ENCODE measurements at places on chromosomes 5 and 9.

GRCh38 chr9:87127543-87127942, 180.2 kb upstream of the GAS1 start:
- no peak for DNase-seq

GRCh38 chr9:18442629-18443491, 31.1 kb upstream of the ADAMTSL1 start:
- DNase-seq: peak; percentile 77

GRCh38 chr5:141651728-141652105, 499 bp upstream of the FCHSD1 start:
- no peak for DNase-seq

DNA sequence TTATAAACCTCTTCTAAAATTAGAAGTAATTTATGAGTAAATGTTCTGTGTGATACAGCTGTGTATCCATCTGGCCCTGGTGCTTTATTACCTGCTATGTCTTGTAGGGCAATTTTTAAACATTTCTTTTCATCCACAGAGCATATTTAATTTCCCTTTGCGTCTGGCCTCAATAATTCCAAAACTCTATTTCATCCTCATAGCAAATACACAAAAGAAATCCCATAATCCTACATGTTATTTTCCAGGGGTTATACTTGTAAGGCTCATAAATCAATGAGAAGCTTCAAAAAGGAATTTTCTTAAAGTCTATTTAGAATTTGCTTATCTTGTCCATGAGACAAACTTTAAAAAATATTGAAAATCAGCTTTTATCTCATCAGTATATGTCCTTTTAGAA, 167.0 kb downstream of the TTC39B start:
- DNase-seq: no peak

- DNase-seq: no peak
Observed at GRCh38 chr5:116616876-116617275, 42.3 kb upstream of the SEMA6A start.

DNA sequence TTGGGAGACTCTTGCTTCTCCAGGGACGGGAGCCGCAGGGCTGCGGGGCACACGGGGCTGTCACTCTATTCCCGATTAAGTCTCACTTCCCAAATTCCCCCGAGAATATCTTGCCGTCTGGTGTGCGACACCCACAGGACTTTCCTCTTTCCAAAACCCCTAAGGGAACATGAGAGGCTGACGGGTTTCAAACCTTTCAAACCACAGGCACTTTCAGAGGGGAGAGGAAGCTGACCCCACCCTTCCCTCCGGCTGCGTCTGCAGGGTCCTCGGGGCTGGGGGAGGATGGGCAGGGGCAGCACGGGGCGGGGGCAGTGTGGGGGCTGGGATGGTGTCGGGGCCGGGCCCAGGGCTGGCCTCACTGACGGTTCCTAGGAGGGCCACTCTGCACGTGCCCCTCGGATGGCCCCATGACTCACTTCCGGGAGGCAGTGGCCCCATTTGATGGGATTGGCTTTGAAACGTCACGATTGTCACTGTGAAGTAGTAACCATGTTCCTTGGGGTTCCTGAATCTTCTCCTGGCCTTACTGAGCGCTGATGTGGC, 38.2 kb downstream of the SLC9A3 start:
- no peak for DNase-seq

DNA sequence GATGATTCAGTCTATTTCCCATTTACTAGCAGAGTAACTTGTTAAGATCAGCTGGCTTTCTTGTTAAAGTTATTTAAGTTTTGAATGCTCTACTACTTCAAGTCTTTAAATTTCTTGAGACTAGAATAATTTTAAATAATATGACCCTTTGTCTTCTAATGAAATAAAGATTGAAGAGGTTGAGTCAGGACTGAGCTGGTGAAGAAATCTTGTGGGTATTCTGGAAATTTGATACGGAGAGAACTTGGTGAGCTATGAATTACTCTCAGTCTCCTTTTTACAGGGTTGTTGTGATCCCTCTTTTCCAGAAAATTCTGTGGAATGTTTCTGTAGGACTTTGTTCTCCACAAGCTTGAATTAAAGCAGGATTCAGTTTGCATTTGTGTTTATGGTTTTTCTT, 29.3 kb downstream of the RNF20 start:
- no peak for DNase-seq

DNA sequence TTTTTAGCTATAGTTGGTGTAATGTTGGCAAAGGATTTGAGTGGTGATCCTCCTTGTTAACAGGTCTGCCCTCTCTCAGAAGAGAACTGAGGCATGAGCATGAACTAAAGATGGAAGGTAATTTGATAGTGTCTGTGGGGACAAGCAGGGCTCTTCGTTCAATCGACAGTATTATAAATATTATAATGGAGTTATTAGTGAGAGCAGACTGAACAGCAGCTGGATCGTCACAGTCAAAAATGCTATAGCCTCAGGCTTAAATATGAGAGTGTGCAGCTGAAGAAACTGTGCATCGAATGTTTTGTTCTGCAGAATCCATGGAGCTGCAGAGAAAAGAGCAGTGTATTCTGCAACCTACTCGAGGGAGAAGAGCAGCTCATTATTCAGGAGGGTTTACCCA, 757.3 kb downstream of the DNAH5 start:
- DNase-seq: no peak

DNA sequence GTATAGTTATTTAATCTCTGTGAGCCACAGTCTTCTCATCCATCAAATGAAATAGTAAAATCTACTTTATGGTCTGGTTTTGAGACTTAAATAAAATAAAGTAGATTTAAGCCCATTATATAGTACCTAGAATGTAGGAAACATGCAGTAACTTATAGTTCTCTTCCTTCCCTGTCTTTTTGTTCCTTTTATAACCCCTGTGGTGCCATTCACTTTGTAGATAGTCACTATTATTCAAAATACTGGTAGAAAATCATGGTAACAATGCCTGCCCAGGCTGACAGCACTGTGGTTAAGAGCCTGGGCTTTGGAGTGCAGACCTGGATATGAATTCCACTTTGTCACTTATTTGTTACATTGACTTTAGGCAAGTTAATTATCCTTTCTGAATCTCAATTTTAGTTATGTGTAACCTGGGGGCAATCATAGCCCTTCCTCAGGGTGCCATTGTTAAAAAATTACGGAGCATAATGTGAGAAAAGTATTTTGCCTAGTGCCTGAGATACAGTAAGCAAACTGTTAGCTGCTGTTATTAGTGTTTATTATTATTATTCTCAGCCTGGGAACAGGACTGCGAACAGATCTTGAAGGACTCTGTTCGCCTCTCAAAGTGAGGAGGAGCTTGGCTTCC, 100.4 kb downstream of the RALGPS1 start:
- no peak for DNase-seq

DNA sequence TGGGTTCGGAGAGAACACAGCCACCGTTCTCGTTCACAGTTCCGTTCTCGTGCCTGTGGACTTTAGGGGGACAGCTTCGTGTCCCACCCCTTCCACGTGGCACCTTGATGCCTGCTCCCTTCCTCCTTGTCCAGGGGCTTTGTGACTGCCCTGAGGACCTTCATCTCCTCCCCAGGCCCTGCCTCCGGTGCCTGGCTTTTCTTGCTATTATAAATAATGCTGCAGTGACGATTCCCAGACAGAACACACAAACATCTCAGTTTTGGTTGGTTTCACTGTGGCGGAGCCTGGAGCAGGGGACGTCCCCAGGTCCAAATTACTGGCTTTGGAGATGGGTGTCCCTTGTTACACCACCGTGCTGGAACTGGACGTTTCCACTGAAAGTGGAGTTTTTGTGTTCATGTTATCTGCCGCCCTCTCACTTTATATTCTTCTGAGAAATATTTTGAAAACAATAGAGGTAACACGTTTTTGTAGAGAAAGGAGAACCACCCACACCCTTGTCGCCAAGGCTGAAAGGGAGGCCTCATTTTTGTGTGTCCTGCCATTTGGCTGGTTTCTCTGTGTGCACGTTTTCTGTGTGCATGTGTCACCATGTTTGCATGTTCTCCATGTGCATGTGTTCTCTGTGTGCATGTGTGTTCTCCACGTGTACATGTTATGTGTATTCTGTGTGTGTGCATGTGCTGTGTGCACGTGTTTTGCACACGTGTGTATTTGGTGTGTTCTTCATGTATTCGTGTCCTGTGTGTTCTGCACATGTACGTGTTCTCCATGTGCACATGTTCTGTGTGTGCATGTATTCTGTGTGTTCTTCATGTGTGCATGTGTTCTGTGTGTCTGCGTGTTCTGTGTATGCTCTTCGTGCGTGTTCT, 24.2 kb downstream of the WNK2 start:
- no peak for DNase-seq

- DNase-seq: no peak
Observed at GRCh38 chr9:110456681-110457080, 119.0 kb upstream of the TXNDC8 start.

- no peak for DNase-seq
Observed at GRCh38 chr9:77943057-77943456, 88.6 kb downstream of the GNAQ start.

DNA sequence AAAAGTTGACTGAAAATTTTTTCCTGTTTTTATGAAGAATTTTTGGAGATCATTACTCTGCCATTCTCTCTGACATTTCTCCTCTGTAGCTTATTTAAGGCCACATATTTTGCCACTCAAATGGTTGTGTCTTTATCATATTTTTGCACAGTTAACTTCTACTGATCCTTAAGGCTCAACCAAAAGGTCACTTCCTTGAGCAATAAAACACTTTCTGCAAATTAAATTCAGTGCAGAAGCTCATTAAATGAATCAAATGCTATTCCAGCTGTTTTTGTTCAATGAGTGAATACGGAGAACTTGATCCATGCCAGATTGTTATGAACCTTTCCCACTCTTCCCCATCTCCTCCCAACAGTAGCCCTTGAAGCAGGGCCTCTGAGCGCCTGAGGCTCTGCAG, 93.8 kb upstream of the EPB41L4A start:
- DNase-seq: no peak

GRCh38 chr5:144122081-144122480, 48.4 kb downstream of the YIPF5 start:
- no peak for DNase-seq

DNA sequence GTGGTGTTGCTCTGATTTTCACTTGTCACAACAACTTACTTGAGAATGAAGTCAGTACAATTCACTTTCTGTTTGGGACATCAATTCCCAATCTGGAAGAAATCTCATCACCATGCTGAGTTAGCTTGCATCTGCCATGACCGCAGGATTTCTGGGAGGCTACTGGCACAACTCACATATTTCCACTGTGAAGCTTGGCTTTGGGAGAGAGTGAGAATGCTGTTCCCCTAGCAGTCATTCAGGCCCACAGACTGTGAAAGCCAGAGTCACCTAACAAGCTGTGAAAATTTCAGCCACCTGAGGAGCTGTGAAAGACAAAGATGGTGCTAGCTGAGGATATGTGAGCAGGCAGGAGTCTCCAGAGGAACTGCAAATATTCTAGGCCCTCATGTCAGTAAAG, 365.2 kb upstream of the TUSC1 start:
- no peak for DNase-seq

- peak; percentile 75 for DNase-seq
Observed at GRCh38 chr5:145362266-145362665, 472.9 kb downstream of the PRELID2 start.

- DNase-seq: no peak
Observed at GRCh38 chr9:80797831-80798688, 891.3 kb downstream of the TLE1 start.

DNA sequence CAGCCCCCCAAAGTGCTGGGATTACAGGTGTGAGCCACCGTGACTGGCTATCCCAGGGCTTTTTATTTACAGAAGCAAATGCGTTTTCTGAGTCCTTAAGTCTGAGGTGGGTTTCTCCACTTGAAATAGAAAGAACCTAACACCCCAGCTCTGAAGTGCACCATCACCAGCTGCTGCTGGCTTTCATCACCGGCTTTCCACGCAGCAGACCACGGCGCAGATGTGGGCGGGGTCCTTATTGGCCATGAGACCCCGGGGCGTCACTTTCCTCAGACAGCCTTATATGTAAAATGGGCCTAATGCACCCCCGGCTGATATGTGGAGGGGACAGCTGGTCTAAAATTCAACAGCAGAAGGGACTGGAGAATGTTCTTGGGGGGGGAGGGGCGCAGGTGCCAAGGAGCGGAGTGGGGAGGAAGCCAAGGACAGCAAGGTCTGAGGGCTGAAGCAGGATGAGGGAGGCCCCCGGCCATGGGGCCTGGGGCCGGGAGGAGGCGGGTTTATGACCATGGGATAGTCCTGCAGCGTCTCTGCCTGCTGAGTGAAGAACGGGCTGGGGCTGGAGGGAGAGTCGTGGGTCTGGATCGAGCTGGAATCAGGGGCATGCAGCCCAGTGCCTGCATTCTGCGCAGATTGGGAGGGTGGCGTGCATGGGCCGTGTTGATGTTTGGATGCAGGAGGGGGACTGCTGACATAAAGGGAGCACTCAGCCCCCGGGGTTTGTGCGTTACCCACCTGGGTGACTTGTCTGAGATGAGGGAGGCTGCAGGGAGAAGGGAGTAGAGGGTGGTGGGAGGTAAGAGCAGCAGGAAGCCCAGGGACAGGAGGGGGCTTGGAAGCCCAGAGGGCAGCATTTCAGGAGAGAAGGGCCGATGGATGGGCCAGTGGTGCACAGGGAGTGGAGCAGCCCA, 30.2 kb downstream of the RASGEF1C start:
- no peak for DNase-seq

DNA sequence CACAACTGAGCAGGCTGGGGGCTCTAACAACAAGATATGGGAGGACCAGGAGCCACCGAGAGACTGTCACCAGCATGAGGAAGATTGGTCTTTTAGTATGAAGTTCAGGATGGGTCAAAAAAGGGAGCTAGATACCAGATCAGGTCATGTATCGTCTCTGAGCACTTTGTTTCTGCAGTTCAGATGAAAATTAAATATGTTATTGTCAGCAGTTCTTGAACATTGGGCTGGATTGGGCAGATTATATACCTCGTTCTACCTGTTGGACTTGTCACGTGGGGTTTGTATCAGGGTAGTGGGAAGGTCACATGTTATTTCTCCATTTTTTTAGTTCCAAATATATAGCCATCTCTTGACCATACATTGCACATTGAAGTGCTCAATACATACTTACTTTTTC, 47.3 kb downstream of the RCL1 start:
- no peak for DNase-seq

GRCh38 chr5:74028976-74029375, 403.0 kb downstream of the ARHGEF28 start:
- no peak for DNase-seq

GRCh38 chr9:106722051-106722753, 140.8 kb upstream of the ZNF462 start:
- DNase-seq: no peak

DNA sequence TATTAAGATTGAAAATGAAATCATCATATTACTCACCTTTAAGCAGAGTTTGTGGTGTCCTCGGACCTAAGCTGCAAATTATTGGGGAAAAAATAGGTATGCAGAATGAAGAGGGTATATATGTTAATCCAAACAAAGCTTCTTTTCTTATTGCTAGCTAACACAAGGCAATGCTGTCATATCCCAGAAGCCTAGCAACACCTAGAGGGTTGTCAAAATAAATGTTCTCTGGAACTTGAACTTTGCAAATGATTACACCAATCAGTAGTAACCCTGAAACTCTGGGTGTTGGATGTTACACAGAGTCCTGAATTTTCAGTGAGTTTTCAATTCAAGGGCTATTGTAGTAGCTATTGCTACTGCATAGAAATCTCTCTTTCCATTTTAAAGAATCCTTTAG, at the start of gene C6:
C6 (minus strand) TSS at position 193 of the 400 bp plus-strand sequence. CDS start 10,302 bp downstream, outside the sequence.
- DNase-seq: no peak

- DNase-seq: no peak
Observed at GRCh38 chr5:136296846-136297245, 68.5 kb downstream of the TRPC7 start.
